HEK293T (cell line): ENCODE measurements at places on chromosomes 3 and 15.

GRCh38 chr3:117998071-117998470 lies 1036.6 kb downstream of the IGSF11 start:
- DNase-seq, result no peak

- DNase-seq, result no peak
Measured at GRCh38 chr3:37763309-37763708, 98.4 kb upstream of the CTDSPL start.

DNA sequence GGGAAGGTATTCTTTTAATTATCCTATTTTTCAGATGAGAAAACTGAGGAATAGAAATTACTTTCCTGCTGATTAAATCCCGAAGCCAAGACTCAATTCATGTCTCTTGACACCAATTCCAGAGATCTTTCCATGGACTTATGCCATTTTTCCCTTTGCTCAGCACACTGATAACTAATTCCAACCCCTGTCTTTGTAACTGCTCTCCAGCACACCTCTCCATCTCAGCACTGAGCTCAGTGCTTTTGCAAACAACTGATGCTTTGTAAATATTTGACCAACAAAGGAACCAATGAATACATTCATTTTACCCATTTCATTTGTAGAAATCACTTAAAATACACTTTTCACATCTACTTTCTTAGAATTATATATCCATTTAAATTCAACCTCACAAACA lies 249.1 kb downstream of the IL5RA start:
- no peak for DNase-seq

GRCh38 chr15:58724466-58724865 lies 25.0 kb downstream of the ADAM10 start:
- no peak for DNase-seq

- no peak for DNase-seq
Measured at GRCh38 chr3:177250151-177250550, 52.9 kb upstream of the TBL1XR1 start.

GRCh38 chr15:67854358-67854757 lies 14.5 kb upstream of the RNU6-1 start:
- DNase-seq, result no peak

- DNase-seq, result no peak
Measured at GRCh38 chr3:62233065-62233464, 140.3 kb downstream of the FEZF2 start.

- peak; percentile 10 for DNase-seq
Measured at GRCh38 chr15:87477737-87478686, 778.5 kb downstream of the NTRK3 start.

GRCh38 chr3:104214277-104214676 lies 1152.4 kb upstream of the ALCAM start:
- DNase-seq, result no peak

DNA sequence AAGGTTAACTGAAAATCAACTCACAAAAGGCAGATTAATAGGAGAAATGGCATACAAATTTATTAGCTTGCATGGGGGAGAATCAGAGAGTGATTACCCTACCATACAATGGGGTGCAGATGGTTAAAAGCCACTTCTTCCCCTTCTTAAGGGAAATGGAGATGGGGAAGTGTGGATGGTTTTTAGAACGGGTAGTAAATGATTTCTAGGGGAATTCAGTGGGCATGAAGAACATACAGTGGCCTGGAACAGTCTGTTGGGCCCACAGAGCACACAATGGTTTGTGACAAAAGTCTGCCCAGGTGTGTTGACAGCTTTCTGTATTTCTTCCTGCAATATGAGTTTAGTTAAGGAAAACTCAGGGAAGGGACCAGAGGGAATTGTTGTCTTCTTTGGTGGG lies 61.0 kb downstream of the C3orf80 start:
- no peak for DNase-seq

DNA sequence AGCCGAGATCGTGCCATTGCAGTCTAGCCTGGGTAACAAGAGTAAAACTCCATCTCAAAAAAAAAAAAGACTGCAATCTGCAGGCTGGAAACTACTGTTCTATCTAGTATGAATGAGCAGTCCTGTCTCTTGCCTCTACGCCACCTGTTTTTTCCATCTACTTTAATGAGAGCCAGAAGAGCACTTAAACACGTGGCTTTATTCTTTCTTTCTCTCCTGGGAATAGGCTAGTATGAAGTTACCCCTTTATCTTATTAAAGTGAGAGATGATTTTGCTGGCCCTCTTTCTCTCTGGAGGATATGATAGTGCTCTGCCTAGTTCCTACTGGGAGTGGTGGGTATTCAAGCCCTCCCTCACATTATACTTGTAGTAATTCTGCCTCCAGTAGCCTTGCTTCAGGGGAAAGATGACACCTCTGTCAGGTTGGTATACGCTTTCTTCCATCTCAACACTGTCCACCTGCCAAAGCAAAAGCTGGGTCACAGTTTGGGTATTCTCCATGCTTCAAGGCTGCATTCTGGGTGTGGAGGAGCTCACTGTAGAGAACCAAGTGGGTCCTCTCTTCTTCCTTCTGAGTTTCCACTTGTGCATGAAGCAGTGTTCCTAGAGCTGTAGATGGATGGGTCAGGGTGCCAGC lies 17.8 kb downstream of the MAPKBP1 start:
- no peak for DNase-seq

GRCh38 chr15:60137711-60138396 lies 133.7 kb downstream of the FOXB1 start:
- no peak for DNase-seq

- no peak for DNase-seq
Measured at GRCh38 chr15:89401631-89402517, 67.2 kb upstream of the POLG start.

DNA sequence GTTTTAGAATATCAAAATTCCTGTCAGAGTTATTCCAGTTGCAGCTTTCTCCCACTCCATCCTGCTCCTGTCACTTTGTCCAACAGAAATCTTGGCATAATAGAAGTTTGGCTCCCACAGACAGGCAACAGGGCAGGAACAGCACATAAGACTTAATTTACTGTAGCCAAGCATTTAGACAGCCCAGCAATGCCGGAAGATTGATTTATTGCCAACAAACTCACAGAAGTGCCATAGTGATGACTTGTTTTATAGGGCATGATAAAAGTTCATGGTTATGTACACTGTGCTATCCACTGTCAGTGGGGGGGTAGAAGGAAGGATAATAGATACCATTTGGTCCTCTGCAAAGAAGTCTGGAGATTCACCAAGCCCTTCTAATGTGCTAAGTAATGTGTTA lies 98.3 kb upstream of the CBLB start:
- no peak for DNase-seq

DNA sequence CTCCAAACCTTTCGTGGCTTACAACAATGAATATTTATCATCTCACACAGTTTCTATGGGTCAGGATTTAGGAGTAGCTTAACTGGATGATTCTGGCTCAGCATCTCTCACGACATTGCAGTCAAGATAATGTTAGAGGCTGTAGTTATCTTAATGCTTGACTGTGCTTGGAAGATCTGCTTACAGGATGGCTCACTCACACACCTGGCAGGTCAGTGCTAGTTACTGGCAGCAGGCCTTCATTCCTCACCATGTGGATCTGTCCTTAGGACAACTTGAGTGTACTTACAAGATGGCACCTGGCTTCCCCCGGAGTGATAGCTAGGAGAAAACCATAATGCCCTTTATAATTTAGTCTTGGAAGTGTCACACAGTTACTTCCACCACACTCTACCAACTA lies 32.8 kb upstream of the OXTR start:
- DNase-seq, result no peak

DNA sequence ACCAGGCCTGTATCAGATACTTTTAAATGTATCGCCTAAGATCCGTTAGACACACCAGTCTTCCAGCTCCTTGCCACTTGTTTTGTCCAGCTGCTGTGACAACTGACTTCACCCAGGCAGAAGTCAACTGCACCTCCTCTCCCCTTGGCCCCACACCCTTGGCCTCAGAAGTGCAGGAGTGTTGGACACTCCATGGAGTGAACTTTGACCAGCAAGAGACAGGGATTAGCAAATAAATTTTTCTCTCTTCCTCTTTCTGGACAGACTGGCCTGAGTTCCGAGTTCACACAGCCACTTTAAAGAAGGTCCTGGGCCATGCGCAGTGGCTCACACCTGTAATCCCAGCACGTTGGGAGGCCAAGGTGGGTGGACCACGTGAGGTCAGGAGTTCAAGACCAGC lies 2.9 kb upstream of the CLN6 start:
- no peak for DNase-seq

GRCh38 chr3:23900744-23901143 lies 16.0 kb downstream of the NKIRAS1 start:
- DNase-seq, result no peak

DNA sequence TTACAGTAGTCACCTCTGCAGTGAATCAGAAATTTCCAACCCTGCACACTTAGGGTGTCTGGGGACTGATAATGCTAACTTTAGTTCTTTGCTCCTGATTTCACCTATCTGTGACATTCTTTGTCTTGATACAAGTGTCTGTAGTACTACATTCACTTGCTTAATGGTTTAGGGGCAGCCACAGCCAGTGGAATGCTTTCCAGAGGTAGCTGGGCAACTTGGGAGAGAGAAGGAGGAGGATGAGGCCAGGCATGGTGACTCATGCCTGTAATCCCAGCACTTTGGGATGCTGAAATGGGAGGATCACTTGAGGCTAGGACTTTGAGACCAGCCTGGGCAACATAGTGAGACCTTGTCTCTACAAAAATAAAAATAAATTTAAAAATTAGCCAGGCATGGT lies 8.5 kb downstream of the BAHD1 start:
- no peak for DNase-seq

- no peak for DNase-seq
Measured at GRCh38 chr3:150803440-150803985, 40.5 kb upstream of the SIAH2 start.

DNA sequence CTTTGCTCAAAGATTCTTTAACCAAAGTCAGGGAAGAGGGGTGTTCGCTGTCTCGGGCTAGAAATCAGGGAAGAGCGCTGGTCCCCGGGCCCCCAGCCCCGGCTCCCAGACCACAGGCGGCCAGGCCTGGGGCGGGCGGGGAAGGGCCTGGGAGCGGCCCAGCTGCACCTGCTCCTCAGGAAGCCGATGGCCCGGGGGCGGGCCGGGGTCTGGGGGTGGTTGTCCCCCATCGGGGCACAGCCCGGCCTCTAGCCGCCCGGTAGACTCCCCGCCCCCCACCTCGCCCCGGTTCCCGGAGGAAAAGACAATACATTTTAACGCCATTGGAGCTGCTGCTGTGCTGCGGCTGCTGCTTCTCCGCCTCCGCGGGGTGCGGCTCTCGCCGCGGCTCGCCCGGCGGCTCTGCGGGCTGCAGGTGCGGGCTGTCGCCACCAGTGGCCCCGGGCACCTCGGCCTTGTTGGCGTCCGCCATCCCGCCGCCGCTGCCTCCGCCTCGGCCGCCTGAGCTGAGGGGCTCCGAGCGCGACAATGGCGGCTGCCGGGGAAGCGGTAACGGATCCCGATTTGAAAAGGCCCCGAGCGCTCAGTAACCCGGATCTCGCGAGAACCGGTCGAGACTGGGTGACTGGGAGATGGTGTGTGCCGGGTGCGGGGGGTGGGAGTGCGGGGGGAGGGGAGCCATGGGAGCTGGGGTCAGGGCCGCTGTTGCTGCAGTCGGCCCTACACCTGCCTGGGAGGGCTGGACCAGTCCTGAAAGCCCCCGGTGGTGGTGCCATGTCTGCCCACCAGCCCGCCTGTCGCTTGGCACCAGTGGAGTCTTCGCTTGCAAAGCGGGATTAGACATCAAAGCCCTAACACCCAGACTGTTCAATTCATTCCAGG lies at the start of gene MYEF2:
TSS of gene MYEF2 (minus strand) at position 530 of the 882 bp plus-strand sequence. CDS start at position 472, 58 bp downstream.
- peak; percentile 68 for DNase-seq

GRCh38 chr3:172288651-172289050 lies 159.6 kb downstream of the GHSR start:
- no peak for DNase-seq

DNA sequence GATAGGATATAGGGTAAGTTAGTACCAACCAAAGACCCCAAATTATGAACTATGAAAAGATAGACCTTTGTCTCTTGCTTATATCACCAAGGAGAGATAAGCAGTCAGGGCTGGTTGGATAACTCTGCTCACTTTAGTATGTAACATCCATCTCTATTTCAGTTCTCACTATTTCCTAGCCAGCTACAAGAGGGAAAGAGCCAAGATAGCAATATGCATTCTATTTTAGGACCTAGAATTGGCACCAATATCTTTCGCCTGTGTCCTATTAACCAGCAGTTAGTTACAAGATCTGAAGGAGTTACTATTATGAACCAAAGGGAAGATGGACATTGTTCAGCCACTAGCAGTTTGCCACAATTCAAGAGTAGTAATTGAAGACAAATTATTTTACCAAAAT lies 457.5 kb downstream of the NSUN3 start:
- no peak for DNase-seq

DNA sequence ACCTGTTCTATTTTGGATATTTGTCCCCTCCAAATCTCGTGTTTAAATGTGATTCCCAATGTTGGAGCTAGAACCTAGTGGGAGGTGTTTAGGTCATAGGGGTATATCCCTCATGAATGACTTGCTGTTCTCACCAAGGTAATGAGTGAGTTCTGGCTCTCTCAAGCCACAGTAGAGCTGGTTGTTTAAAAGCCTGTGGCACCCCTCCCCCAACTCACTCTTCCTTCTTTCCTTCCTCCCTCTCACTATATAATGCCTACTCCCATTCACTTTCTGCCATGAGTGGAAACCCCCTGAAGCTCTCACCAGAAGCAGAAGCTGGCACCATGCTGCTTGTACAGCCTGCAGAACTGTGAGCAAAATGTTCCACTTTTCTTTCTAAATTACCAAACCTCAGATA lies 341.1 kb downstream of the SI start:
- DNase-seq, result no peak

DNA sequence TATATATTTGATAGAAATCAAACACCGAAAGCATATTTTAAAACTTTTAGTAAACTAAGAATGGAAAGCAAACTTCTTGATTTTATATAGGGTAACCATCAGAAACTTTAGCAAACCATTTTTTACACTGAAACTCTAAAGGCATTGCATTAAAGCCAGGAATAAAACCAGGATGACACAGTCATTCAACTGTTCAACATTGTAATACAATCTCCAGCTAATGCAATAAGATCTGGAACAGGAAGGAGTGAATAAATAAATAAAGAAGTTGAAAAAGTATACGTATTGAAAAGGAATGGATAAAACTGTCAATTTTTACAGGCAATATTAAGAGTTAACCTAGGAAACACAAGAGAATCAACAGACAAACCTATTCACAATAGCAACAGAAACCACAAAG lies 181.9 kb upstream of the TTC14 start:
- no peak for DNase-seq

GRCh38 chr3:14481646-14482036 lies 58.5 kb downstream of the GRIP2 start:
- no peak for DNase-seq

- DNase-seq, result no peak
Measured at GRCh38 chr3:192435241-192435640, 292.1 kb downstream of the FGF12 start.

GRCh38 chr15:78681281-78682003 lies 40.4 kb upstream of the CHRNB4 start:
- DNase-seq, result no peak

DNA sequence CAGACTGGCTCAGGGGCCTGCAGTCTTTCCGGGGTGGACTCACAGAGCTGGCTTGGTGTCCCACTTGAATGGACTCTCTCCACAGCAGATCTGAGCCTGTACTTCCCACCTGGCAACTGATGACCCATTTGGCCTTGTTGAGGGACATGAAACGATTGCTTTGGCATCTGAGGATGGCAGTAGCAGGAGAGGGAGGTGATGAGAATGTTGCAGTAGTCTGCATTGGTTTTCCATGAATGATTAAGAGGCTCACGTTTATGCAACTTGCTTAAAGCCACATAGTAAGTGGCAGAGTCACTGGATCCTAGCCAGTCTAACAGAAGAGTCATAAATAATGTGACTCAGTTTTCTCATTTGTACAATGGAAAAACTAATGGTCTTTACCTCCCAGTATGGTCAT lies 21.9 kb downstream of the IL20RB start:
- peak; percentile 5 for DNase-seq
